ENCODE measurements at places on chromosomes 16 and 17.

- DNase-seq: no peak
Measured at GRCh38 chr17:77831474-77832179, 126.9 kb upstream of the TNRC6C start.

- no peak for DNase-seq
Measured at GRCh38 chr17:58388302-58389190, 28.8 kb downstream of the RNF43 start.

DNA sequence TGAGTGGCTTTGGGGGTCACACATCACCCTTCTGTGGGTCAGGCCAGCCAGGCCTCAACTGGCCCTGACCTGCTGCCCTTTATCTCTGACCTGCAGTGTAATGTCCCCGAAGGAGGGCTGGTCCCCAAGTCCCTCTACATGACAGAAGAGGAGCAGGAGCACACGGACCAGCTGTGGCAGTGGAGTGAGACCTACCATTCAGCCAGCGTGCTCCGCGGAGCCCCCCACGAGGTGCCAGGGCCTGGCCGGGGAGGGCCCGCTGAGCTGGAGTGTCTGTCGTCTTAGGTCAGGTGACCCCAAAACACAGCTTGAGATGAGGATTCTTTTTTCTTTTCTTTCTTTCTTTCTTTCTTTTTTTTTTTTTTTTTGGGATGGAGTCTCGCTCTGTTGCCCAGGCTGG lies 26.5 kb downstream of the NAGPA start:
- DNase-seq: no peak

GRCh38 chr17:56754523-56755208 lies 79.1 kb downstream of the C17orf67 start:
- DNase-seq: no peak

Measured in CD4-positive, alpha-beta T cell (primary cell).